ENCODE measurements at places on chromosomes 2 and 18.

DNA sequence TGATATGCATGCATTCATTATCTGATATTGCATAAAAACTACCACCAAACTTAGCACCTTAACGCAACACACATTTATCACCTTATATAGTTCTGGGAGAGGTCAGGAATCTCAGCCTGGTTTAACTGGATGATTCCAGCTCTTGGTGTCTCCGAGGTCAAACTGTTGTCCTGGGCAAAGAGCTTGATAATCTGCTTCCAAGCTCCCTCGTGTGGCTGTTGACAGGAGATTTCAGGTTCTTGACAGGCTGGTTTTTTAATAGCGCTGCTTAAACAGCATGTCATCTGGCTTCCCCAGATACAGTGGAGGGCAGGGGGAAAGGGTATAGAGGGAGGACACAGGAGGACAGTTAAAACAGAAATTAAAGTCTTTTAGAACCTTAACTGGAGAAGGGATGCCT is 785.0 kb downstream of the CNTNAP5 start:
- DNase-seq, result no peak

DNA sequence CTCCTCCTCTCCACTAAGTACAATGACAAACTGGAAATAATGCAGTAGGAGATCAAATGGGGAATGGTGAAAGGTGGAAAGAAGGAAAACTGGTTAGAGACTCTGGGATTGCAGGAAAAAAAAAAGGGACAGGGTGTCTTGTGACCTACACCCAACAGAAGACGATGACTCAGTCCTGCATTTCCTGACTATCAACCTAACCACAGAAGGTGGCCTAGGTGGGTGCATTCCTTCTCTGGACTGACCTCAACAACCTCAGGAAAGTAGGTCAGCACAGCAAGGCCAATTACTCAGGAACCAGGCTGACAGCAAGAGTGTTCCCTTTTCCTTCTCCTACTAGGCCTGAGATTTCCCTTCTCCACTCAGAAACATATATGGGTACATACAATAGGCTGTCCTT is 1386.4 kb upstream of the ZEB2 start:
- no peak for DNase-seq

GRCh38 chr18:79805926-79806487 is 8.3 kb downstream of the KCNG2 start:
- DNase-seq, result peak; percentile 31

- DNase-seq, result no peak
These were observed 44.0 kb upstream of the PPP1CB start for GRCh38 chr2:28707592-28707991.

- DNase-seq, result no peak
These were observed 317.3 kb upstream of the THUMPD2 start for GRCh38 chr2:40096360-40096759.

- no peak for DNase-seq
These were observed 18.7 kb upstream of the FABP1 start for GRCh38 chr2:88146590-88146989.

- no peak for DNase-seq
These were observed 82.7 kb upstream of the POMC start for GRCh38 chr2:25251071-25251421.

- no peak for DNase-seq
These were observed 487.9 kb downstream of the STK39 start for GRCh38 chr2:167759531-167759930.

GRCh38 chr2:30590407-30590806 is 143.4 kb downstream of the LCLAT1 start:
- no peak for DNase-seq

GRCh38 chr2:47313141-47313691 is 89.7 kb upstream of the MSH2 start:
- no peak for DNase-seq

DNA sequence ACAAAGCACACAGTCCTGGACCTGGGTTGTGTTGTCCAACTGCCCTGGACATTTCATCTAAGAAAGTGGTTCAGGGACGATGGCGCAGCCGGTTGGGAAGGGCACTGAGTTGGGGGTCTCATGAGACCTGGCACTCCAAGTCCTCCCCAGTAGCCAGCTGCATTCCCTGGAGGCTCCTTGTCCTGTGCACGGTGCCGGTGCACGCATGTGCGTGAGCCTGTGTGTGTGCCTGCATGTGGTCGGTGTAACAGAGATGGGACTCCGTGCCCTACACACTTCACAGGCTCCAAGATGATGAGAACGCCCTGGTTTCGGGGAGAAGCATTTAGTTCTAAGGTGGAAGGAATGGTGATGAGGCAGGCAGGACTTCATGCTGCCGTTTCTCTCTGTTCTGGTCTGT is 124.9 kb upstream of the PXDN start:
- DNase-seq, result no peak

GRCh38 chr2:50273003-50273402 is 758.9 kb downstream of the NRXN1 start:
- no peak for DNase-seq

- no peak for DNase-seq
These were observed 57.4 kb upstream of the ACKR3 start for GRCh38 chr2:236512267-236512666.

DNA sequence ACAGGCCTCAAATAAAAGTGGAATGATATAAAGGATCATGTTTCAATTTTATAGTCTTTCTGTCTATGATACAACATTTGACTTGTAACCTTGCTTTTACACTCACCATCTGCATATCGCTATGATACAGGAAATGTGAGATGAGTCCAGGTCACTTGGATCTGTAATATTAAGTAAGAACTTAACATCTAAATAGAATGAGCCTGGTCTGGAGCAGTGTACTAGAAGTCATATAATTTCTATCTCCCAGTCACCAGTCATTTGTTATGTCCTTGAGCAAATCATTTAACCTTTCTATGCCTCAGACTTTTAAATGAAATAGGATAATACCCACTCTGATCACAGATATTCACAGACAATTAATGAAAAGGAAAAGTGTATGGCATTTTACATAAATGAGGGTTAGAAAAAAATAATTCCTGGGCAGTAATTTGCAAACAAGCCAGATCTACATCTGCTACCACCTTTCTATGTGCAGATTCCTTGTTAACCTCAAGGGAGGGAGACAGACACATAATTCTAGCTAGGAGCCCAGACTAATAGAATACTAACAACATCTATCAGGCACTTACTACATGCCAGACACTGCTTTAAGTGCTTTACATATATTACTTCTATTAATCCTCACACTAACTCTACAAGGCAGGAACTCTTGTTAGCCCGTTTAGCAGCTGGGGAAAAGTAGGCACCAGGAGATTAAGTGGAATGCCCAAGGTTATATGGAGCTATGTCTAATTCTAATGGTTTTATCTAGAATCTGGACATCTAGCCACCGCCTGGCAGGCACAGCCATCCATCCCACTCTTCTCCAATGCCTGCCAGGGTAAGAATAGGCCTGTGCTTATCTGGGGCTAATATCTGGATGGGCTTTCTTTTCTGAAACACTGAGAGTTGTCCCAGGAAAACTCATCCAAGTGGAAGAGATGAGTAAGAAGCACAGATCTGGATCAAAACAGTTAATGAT is 313.6 kb upstream of the CDH20 start:
- no peak for DNase-seq

- DNase-seq, result no peak
These were observed 14.3 kb upstream of the ST8SIA5 start for GRCh38 chr18:46771141-46771540.

DNA sequence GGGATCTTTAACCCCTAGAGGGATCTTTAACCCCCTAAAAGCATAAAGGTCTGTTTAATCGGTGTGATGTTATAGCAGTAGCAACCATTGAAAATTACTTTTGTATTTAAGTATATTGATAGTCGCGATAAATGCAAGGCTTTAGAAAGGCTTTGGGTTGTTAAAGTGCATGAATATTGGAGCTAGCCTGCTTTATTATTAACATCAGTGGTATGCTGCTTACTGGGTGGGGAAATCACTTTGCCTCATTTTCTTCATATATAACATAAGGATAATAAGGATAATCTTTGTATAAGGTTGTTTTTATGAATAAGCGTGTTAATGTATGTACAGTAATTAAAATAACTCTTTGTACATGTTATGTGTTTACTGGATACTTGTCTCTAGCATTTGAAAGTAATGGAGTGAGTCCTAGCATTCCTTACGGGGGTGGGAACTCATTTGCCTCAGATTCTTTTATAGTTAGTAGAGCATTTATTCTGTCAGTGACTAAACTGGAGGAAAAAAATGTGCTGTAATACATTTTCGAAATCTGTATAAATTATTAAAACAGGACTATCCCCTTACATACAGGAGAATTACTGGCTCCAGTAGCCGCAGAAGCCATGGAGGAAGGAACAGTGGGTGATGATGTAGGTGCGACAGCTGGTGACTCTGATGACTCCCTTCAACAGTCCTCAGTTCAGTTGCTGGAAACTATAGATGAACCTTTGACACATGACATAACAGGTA is 122.2 kb downstream of the BIRC6 start:
- DNase-seq, result no peak

DNA sequence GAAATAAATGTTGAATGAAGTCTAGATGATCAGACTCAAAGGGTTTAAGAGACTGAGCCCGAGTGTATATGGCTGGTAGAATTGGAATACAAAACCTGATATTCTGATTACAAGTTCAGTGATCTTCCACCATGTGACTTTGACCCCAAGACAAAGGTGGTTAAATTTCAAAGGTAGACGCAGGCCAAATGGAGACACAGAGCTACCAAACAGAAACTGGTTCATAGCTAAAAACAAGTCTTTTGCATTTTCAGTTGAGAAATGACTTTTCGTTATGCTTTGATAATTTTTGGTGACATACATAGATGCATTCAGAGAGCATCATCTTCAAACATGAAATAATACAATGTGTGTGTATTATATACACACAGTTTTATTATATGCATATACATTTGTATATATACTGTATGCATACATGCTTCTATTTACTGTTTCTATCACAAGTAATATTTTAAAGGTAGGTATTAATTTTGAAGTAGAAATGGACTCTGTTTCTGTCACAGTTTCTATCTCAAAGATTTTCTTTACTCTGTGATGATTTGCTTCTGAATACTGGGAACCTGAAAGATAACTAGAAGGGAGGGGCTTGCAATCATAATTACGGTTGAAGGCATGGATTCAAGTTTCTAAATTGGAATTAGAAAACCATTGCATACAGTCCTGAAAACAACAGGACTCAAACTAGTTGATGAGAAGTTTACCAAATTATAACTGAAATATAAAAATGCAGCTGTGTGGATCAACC is 142.3 kb downstream of the ABCA12 start:
- no peak for DNase-seq

- peak; percentile 56 for DNase-seq
These were observed 22.7 kb downstream of the GPR55 start for GRCh38 chr2:230902180-230902899.

DNA sequence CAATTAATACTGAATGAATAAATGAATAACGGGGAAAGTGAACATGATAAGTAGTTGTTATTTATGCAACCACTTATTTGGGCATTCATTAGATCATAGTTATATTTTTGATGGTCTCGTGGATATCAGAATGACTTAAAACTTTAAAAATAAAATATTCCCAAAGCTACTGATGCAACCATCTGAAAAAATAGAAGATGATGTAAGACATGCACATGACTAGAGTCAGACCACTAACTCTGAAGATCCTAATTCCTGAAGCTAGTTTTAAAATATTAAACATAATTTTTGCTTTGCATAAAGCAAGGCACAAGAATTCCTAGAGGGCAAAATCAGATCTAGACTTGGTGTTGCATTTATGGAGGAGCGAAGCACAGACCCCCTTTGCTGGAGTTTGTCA is 616.1 kb downstream of the IRS1 start:
- DNase-seq, result no peak

DNA sequence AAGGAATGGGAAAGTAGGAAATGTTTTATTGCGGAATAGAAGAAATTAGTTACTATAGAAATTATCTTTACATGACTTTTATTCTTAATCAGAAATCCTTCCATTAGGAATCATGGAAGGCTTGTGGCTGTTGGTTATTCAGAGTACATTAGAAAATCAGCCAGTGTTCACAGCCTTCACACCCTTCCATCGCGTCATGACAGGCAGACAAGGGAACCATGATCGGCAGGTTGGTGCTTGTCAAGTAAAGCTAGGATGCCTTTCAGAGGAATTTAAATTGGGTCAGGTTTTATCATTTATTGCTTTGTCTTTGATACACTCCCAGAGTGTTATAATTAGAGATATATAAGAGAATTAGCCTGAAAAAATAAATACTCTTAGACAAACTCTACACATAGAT is 400.6 kb downstream of the THSD7B start:
- DNase-seq, result no peak

- DNase-seq, result peak; percentile 65
These were observed 184.1 kb upstream of the FN1 start for GRCh38 chr2:215619989-215620388.

DNA sequence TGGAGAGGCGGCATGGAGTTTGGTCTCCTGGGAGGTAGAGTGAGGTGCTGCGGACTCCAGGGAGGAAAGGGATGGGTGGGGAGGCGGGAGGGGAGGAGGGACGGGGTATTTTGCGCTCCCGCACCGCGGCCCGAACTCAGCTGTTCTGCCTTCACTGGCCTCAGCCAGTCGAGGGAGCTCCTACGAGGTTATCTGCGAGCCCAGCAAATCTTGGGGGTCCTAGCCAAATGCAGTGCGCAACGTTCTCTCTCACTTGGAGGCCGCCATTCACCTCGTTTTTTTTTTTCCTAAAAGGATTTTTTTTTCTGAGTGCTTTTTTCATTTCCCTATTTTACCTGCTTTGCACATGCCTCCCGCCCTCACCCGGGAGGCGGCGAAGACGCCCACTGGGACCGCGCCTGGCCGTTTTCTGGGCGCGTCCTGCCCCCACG is 877 bp upstream of the BCL2L11 start:
- peak; percentile 62 for DNase-seq
